RKO (cell line): ENCODE measurements at places on chromosomes 16 and 17.
A peak's percentile ranks its signal among the peaks of the same experiment; 100 is the strongest.

DNA sequence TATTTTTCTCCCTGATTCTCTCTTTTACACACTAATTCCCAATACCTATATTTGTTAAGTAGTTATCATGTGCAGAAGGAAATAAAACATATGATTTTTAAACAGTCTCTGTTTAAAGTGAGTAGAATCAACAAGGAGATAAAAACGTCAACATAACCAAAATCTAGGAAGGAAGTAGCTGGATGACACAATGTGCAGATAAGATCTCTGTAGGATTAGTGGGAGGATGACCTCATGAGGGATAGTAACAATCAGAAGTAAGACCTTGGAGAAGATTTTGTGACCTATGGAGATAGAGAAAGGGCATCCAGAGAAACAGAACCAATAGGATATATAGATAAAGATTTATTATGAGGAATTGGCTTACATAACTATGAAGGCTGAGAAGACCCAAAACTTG is 262.6 kb upstream of the CDH11 start:
- no peak for DNase-seq

GRCh38 chr17:14779241-14779640 is 478.4 kb downstream of the HS3ST3B1 start:
- no peak for DNase-seq

GRCh38 chr17:62933501-62934385 is 32.3 kb upstream of the TANC2 start:
- no peak for DNase-seq

DNA sequence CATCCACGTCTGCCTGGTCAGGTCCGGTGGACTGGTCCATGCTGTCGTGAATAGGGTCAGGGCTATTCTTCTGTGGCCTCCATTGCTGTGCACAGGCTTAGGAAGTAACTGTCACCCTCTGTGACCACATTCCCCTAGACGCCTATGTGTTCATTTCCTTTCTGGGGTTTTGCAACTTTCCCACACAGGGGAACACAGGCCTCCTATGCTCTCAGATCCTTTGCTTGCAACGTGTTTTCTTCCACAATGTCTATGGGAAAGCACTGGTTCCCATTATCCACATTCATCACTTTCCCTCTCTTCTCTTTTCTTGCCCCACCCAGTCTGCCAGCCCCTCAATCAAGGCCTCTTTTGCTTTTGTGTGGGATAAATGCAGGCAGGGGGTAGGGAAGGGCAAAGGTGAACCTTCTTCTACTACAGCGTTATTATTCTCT is 43.2 kb upstream of the DNAJA2 start:
- no peak for DNase-seq

- no peak for DNase-seq
Measured at GRCh38 chr16:9365370-9365728, 273.9 kb downstream of the HAPSTR1 start.

DNA sequence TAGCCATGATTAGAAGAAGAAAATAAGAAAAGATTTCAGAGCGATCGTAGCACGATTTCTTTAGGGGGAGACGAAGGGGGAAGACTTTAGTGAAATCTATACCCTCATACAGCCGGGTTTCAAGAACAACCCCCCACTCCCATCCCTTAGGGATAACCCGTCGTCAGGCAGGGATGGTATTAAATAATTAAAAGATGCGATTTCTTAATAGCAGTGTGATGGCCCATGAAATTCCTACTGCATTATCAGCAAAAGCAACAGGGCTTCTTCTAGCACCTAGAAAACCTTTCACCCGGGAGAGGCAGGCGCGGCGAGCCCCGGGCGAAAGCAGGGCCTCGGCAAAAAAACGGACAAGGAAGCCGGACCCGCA is 1.4 kb downstream of the CDH11 start:
- DNase-seq = no peak

DNA sequence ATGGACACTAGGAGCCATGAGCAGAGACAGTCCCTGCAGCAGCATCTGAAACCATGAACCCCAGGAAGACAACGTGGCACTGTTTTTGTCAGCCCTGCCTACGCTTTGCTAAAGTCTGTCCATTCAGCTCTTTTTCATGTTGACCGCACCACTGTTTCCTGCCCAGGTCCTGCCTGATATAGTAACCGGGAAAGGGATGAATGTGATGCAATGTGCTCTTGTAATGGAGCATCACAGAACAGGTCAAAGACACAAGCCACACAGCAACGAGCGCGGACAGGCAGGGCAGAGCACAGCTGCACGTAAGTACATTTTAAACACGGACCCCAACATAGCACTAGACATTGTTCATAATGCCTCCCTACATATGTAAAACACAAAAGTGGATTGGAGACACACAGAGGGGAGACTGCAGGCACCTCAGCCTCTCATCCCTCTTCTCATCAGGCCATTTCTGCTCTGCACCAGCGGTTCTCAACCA is 16.9 kb upstream of the TNFRSF13B start:
- DNase-seq = no peak

DNA sequence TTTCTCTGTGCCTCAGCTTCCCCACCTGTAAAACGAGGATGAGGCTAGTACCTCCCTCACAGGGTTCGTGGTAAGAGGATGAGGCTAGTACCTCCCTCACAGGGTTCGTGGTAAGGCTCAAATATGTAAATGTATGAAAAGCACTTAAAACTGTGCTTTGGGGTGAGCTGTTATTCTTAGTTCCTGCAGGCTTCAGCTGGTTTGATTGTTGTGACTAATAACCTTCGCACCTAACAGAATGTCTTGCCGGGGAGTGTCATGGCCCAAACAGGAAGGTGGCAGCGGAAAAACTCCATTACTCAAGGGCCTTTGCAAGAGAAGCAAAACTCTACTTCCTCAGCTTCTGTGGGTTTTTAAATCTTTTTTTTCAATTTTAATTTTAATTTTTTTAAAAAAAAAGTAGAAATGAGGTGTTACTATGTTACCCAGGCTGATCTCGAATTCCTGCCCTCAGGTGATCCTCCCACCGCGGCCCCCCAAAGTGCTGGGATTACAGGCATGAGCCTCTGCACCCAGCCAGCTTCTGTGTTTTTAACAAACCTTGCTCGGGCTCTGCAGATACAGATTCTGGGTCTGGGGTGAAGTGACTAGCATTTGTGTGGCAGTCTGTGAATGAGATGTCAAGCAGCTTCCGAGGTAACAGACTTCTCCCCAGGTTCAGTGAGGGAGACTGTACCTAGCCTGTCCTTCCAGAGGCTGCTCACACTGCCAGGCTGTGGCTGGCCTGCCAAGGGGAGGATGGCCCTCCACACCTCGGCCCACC is 103.0 kb downstream of the RAB11FIP4 start:
- DNase-seq = no peak

DNA sequence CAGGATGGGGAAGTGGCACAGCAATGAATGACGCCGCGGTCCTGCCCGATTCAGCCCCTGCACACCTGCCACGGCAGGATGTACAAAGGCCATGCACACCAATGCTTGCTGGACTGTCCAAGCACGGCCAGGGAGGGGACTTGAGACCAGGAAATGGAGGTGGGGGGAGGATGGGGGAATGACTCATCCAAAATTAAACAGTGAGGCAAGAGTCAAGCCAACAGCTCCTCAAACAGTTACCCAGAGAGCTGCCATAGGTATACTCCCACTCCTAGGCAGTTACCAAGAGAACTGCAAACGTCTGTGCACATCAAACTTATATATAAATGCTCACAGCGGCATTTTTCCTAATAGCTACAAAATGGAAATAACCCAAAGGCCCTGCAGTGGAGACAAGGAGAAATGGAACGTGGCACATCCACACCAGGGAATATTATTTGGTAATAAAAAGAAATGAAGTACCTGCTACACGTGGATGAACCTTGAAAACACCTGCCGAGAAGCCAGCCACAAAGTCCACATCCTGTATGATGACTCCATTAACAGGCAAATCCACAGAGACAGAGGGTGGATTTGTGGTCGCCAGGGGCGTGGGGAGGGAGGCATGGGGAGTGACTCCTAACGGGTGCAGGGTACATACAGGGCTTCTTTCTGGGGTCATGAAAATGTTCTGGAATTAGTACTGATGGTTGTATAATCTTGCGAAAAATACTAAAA is 54.1 kb downstream of the VAC14 start:
- DNase-seq = peak; percentile 74

DNA sequence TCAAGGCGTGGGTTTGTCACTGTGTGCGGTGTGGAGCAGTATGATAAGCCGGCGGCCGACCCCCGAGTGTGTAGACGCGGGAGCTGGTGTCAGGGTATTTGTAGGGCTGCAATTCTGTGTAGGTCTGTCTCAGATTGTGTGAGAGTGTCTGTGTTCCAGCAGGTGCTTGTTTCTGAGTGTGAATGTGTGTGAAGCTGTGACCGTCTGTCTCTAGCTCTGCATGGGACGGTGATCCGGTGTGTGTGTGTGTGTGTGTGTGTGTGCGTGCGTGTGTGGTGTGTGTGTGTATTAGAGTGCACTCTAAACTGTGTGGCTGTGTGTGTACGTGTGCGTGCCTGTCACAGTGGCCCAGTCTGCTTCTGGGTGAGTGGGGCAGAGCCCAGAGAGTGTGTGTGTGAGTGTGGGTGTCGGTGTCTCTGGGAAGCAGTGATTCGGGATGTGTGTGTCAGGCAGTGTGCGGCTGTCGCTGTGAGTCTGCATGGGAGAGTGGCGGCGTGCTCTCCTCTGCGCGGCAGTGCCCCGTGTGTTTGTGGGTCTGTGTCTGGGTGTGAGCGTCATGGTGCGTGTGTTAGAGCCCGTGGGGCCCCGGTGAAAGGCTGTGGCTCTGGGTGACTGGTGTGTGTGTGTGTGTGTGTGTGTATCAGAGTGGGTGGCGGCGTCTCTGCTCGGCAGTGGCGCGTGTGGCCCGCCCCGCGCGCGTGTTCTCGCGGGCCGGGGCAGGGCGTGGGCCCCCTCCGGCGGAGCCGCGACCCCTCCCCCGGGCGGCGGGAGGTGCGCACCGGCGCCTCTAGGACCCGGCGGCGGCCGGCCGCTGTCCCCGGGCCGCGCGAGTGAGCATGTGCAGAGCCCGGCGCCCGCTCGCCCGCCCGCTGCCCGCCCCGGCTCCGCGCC is at the start of gene WSCD1:
Gene WSCD1, plus strand, starts transcription at position 841 of the 891 bp plus-strand sequence. CDS start 10,280 bp downstream, outside the sequence.
- no peak for DNase-seq

- no peak for DNase-seq
Measured at GRCh38 chr17:22695228-22695619, 1002.9 kb downstream of the KCNJ18 start.

- no peak for DNase-seq
Measured at GRCh38 chr16:88072571-88073001, 121.4 kb downstream of the BANP start.

DNA sequence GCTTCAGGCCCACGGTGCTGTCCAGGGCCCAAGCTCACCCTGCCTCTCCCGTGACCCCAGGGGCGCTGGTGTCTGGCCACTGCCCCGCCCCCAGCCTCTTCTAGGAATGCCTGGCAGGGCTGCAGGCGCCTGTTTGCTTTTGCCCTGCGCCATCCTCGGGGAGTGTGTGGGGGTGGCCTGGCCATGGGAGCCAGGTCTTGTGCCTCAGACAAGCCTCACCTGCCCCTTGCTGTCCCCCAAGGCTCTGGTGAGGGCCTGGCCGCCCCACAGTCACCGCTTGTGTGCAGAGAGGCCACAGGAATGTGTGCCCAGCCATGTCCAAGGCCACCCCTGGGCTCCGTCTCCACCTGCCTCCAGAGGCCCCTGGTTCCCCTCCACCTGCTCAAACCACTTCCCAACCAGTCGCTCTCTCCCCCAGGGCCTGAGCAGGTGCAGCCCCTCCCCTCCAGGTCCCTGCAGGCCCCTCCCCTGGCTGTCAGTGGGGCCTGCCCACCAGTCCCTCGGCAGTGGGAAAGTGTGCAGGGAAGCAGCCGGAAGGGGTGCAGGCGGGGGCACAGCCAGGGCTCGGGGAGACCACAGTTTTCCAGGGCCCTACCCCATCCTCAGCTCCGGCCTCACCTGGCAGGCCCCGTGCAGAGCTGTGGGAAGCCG is 841 bp upstream of the IGFALS start:
- DNase-seq = no peak

- no peak for DNase-seq
Measured at GRCh38 chr16:12729448-12729847, 74.2 kb downstream of the CPPED1 start.

- DNase-seq = no peak
Measured at GRCh38 chr17:71337938-71338337, 782.9 kb upstream of the SOX9 start.
